Stimulated activated CD4-positive, alpha-beta T cell treated with anti-CD3 and anti-CD28 coated beads, Interleukin-12 subunit alpha, Interleukin-12 subunit beta, amount 100 ng/mL, for 24 hours (primary cell): ENCODE measurements at places on chromosomes 2 and 18.
A peak's percentile ranks its signal among the peaks of the same experiment; 100 is the strongest.

- DNase-seq = no peak
These were observed 766.1 kb upstream of the SALL3 start for GRCh38 chr18:78213361-78213994.

DNA sequence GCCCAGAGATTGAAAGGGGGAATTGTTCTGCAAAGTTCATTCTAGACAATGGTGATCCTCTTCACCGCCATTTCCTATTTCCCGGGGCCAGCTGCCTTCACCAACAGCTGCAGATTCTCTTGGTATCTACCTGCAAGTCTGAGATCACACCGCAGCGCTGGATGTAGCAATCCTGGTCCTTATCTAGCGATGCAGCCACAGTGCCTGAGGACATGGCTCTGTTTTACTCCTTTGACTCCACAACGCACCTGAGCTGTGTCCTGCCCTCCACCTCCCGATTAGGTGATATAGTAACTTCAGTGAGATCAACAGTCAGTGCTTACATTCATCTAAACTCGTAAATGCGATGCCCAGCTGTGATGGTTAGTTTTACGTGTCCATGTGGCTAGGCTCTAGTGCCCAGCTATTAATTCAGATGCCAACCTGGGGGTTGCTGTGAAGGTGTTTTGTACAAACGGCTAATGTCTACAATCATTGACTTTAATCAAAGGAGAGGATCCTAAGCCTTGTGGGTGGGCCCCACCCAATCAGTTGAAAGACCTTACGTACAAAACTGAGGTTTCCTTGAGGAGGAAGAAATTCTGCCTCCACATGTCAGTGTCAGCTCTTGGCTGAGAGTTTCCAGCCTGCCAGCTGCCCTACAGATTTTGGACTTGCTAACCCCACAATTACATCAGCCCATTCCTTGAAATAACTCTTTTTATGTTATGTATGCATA lies 189.8 kb downstream of the SH3BP4 start:
- no peak for DNase-seq

DNA sequence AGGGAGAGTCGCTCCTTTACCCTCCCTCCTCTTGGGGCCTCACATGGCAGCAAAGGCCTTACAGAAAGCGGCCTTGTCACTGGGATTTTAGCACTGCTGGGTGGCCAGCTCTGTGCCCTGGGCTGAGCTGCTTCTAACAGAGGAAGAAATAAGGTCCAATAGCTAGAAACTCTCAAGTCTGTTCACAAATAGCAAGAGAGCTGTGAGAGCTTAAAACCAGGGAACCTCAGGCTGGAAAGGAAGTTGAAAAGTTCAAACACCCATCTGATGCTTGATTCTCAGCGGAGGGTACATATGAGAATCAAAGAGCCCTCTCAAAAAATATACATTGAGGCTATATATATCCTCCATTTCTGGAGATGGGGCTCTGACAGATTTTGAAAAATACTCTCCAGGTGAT lies 54.7 kb downstream of the ST6GAL2 start:
- no peak for DNase-seq

DNA sequence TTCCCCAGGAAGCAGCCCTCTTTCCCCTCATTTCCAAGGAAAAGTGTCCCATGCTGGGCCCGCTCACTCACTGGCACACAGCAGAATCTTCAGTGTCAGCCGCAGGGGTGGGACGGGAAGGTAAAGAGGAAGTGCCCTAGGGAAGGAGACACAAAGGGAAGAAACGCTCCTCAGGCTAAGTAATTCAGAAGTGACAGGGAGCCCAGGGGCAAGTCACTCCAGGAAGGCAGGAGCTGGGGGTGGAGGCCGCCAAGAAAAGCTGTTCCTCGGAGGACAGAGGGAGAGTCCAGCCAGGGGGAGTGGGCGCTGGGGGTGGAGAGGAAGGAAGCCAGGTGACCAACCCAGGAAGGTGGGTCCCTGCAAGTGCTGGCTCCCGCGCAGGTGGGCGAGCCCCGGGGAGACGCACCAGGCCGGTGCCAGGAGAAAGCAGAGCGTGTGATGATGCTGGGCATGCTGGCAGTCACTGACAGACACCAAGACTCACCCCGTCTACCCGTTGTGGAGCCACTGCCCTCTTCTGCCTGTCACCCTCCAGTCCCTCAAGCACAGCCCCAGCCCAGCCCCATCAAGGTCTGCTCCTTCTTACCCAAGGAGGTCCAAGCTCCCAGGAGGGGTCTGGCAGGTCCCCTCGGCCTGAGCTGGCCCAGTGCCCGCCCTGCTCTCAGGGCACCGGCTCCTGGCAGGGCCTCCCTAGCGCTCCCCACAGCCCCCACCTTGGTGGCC lies 21.7 kb downstream of the HDAC4 start:
- no peak for DNase-seq

GRCh38 chr2:27024812-27025211 lies 8.0 kb upstream of the TMEM214 start:
- no peak for DNase-seq

DNA sequence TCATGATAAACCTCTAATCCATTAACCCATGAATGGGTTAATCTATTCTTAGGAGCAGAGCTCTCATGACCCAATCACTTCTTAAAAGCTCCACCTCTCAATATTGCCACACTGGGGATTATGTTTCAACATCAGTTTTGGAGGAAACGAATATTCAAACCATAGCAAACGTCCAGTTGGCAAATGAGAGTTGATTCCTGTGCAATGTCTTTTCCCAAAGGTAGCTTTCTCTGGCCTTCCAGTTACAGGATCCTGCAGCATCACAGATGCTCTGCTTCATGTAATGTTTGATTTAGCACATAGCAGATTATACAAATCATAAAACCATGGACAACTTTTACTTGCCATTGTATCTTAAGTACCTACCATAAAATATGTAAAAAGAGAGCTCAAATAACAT lies 481.0 kb downstream of the TNS1 start:
- DNase-seq = no peak

DNA sequence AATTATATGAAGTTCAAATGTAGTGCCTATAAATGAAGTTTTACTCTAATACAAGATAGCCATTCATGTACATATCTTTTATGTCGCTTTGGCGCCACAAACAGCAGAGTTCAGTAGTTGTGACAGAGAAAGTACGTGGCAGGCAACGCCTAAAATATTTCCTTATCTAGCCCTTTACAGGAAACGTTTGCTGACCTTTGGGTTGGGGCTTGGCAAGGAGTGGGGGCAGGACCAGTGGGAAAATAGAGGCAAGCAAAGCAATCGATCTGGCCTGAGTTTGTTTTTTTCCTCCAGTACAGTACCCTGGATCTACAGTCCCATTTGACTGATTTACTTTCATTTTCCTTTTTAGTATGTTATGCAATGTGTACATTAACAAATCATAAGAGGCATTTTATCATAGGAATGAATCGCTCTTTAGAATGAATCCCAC lies 13.1 kb downstream of the CCDC68 start:
- no peak for DNase-seq

GRCh38 chr2:180761224-180761623 lies 219.2 kb upstream of the UBE2E3 start:
- DNase-seq = no peak

- no peak for DNase-seq
These were observed 118.5 kb upstream of the TACR1 start for GRCh38 chr2:75317802-75318201.

GRCh38 chr18:22847392-22847791 lies 85.7 kb upstream of the RBBP8 start:
- DNase-seq = no peak

DNA sequence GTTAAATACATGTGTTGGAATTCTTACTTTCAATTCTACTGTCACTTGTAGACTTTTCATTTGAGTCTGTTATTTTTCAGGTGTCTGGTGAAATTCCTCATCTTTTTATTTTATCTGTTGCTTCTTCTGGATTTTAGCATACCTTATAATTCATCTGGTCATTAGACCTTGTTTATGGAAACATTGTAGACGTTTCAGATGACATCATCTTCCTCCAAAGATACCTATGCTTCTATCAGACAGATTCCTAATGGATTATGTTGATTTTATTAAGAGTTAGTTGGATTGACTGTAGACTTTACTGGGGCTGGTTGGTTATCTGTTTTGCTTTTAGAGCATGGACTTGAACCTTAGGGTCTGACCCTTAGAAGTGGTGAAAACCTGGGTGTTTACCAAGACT lies 15.3 kb upstream of the MFSD2B start:
- DNase-seq = no peak

GRCh38 chr18:39341129-39341528 lies 1775.5 kb upstream of the CELF4 start:
- no peak for DNase-seq

GRCh38 chr2:127347734-127348392 lies 39.9 kb downstream of the MAP3K2 start:
- DNase-seq = no peak

DNA sequence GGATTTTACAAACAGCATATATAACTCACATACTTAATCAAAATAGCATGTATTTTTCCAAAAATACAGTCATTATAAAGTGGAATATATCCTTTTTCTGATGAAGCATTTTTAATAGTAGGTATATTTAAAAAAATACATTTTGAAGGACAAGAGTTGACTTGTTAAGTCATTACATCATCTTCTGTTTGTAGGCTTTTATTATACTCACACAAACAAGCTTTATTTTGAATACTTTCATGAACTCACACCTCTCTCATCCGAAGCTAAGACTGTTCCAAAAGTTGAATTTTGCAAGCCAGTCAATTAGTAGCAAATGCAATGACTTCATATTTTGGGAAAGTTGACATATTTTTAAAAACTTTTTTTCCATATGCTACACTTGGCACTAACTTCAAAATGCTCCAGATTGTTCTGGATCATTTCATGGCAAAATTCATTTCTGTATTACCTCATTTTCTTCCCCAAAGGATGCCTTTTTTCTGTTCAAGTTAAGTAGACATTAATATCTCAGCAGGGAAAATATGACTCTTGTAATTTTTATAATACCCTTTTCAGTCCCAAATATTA lies 68.5 kb upstream of the WDR75 start:
- DNase-seq = no peak

- DNase-seq = peak; percentile 42
These were observed 19.6 kb upstream of the NDUFV2 start for GRCh38 chr18:9082711-9083510.

GRCh38 chr2:134900151-134900550 lies 18.5 kb upstream of the CCNT2 start:
- no peak for DNase-seq

DNA sequence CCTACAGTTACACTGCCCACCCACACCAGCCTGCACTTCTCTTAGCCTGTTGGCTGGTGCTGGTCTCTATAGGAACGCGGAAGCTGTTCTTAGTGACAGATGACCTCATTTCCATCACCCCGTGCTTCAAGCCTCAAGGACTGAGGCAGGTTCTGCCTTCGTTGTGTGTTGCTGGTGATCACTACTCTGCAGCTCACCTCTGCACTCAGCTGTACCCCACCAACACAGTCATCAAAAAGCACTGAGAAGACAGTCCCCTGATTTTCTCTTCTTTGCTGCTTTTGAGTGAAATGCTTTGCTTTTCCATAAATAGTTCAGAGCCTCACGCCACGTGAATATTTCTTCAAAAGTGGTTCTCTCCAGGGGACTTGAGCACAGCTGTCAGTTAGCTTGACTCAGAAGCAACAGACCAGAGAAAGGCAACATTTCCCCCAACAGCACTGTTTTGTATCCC lies 225.7 kb upstream of the CCDC150 start:
- no peak for DNase-seq

- no peak for DNase-seq
These were observed 108.5 kb upstream of the ID2 start for GRCh38 chr2:8573234-8573941.

GRCh38 chr2:15259356-15259756 lies 301.8 kb downstream of the NBAS start:
- DNase-seq = no peak

DNA sequence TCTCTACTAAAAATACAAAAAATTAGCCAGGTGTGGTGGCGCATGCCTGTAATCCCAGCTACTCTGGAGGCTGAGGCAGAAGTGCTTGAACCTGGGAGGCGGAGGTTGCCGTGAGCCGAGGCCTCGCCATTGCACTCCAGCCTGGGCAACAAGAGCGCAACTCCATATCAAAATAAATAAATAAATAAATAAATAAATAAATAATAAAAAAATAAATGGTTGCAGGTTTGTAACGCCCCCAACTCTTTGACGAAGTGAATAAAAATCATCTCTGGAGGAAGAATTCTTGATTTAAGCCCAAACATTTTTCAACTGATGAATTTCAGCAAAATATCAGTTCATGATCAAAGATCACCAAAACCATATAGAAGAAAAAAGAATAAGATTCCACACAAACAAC lies 13.3 kb upstream of the CNRIP1 start:
- no peak for DNase-seq

DNA sequence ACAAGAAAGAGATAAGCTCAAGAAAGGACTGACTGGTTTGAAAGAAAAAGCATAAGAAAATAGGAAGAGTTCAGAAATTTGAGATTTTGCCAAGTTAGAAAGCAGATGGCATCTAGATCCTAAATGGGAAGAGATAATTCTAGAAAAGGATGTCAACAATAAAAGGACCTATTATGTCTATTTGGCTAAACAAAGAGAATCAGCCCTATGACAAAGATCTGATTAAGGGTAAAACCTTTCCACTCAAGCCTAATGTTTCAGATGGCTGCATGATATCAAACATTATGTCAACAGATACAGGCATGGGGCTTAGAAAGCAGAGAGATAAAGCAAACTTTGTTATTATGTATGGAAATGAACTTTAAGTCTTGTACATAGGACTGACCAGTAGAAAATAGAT lies 465.0 kb upstream of the TRIB2 start:
- no peak for DNase-seq

DNA sequence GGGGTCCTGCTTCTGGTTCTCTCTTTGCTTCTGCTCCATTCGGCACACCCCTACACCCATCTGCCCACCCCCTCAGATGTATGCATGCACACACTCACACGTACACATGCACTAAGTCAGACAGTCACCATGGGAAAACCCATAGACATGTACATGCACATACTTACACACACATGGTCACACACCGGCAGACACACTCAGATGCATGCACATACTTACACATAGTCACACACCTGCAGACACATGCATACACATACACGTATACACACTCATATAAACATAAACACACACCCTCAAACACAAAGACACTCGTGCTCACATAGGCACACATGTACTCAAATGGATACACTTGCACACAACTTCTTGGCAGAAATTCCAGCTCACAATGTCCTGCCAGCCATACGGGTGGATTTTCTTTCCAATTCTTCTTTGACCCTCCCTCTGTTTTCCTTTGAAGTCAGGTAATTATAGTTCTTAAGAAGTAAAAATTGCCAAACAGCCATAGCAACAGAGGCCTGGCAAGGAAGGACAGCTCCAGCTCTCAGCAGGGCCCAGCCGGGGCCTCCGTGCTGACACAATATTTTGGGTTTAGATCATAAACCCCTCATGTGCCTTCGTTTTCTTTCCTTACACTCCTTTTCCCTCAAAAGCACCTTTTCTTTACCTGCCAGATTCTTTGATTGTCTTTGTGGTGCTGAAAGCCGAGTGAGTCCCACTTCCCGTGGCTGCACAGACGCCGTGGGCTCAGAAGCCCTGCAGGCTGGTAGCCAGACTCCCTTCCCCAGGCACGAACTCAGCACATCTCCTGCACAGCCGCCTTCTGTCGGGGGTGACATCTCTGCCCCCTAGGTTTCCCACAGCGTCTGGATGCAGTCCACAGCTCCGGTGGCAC lies 195.7 kb downstream of the ARL4C start:
- DNase-seq = no peak
